ENCODE measurements at places on chromosomes 6 and 20.

DNA sequence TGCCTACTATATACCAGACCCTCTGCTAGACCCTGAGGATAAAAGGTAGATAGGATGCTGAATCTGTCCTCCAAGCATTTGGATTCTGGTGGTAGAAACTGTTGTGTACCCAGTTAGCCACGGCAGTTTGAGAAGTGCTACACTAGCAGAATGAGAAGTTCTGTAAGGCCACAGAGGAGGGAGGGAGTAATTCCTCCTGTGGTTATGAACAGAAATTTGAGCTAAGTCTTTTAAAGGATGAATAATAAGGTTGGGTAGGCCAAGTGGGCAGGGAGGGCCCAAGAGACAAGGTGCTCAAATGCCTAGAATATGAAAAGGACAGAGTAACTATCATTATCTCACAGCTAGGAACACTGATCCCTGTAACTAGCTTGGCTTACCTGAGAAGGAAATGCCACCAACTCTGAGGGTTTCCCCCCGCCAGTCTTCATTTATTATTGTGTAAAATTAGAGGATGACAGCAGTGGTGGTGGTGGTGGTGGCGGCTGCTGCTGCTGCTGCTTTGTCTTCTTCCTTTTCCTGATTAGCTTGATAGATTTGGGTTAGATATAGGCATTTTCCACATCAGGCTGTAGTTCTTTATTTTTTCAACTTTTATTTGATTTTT lies 243.3 kb downstream of the PRL start:
- DNase-seq, result no peak

- DNase-seq, result no peak
Measured at GRCh38 chr6:156773476-156773875, 3.7 kb upstream of the ARID1B start.

DNA sequence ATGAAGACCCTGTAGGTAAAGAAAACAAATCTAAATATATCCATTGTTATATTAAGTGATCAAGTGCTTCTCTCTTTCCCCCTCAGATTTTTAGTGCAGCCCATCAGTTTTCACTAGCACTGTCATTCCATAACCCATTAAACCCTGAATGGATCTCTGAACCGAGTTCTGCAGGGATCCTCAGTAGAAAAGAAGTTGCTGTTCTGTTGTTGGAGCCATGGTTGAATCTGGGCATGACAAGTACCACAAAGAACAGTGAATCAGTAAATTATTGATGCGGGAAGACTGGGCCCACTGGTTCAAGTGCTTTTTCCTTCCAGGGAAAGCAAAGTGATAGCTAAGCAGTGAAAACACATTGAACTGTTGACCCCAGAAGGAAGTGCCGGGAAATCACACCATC lies 60.4 kb downstream of the LAMP5 start:
- no peak for DNase-seq

DNA sequence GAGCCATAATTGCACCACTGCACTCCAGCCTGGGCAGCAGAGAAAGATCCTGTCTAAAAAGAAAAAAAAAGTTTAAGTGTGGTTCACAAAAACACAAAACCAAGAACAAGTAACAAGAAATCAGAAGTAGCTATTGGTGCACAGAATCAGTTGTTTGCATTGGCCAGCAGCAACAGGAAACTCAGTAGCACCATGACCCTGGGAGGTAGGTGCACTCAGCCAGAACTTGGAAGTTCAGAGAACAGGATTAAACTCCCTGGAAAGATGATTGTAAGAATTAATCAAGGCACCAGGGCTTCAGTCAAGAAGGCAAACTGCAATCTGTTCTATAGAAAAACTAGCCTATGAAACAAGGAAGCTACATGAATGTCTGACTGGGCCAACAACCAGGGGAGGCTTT lies 267.9 kb downstream of the COL12A1 start:
- DNase-seq, result no peak
